CD4-positive, alpha-beta T cell treated with Interleukin-21 for 1 hour (primary cell): ENCODE measurements at places on chromosomes 1 and 21.
A peak's percentile ranks its signal among the peaks of the same experiment; 100 is the strongest.

- no peak for DNase-seq
Observed at GRCh38 chr1:172822886-172823285, 164.0 kb downstream of the FASLG start.

DNA sequence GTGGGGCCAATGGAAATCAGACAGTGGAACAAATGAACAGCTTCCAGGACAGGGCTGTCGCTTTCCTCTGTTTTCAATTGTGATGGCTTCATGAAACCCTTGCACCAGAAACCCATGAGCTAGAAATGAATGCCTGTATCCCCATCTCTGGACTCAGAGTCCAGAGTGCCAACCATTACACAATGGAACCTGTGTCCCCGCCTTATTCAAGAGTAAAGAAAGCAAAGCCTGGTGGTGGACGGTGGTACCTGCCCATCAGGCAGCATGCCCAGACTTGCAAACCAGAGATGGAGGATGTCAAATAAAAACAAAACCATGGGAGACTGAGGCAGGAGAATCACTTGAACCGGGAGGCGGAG, 4.4 kb upstream of the CAPN2 start:
- DNase-seq: no peak

DNA sequence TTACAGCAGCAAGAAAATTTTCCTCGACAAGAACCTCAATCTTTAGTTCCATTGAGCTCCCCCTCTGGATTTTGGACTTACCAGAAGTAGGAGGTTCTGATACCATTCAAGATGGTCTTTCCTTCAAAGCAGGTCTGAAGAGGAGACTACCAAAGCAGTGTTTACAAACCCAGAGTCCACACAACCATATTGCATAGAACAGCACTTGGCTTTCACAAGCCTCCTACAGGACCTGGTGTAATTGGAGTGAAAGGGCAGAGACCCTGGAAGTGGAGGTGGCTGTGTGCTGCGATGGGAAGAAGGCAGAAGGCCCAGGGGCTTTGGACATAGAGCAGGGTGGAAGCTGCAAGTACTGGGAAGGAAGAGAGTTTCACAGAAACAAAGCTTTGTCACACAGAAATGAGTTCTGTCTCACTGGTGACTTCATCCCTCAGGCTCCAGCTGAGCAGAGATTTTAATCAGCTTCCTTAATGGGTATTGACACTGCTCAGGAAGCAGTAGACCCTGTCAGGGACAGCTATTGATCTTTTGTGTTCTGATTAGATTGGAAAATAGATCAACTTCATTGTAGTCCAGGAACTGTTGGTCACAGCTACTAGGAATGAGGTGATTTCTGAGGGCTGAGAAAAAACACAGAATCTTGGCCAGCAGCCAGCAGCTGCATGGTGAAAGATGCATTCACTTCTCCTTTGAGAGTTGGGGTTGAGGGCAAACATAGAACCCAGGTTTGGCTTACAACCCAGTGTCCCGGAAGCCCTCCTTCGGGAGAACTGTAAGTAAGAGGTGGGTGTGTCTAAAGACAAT, 124.0 kb downstream of the SYT2 start:
- no peak for DNase-seq

DNA sequence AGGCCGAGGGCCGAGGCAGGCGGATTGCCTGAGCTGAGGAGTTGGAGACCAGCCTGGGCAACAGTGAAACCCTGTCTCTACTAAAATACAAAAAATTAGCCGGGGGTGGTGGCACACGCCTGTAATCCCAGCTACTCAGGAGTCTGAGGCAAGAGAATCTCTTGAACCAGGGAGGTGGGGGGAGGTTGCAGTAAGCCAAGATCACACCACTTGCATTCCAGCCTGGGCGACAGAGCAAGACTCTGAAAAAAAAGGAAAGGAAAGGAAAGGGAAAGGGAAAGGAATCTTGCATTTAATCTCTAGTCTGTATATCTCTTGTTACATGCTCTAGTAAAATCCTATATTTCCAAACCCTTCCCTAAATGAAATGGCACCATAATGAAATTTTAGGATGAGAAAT, 328.3 kb upstream of the ADGRL2 start:
- DNase-seq: no peak

- DNase-seq: no peak
Observed at GRCh38 chr1:26971590-26971989, 11.3 kb upstream of the KDF1 start.

DNA sequence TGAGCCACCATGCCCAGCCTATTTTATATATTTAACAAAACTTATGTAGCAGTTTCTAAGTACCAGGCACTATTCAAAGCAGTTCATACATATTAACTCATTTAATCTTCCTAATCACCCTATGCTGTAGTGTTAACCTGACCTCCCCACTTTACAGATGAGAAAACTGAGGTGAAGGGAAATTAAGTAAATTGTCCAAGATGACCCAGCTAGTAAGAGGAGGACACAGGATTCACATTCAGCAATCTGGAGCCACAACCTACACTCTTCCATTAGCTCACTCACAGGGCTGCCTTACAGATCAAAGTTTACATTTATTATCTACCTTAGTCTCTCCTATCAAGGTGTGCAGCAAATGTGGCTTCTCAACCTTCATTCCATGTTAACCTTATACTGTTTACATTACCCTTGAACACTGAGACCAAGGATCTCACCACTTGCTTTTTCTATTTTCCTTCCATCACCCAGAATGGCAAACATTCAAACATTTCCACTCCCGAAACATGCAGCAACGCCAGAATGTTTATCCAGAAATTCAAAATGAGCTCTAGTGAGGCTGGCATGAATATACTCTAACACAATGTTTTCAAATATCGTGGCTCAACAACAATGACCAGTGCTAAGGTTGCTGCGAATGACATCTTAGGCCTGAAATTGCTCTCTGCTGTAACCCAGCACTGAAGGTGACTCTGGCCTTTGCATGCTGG, 24.5 kb downstream of the HIVEP3 start:
- DNase-seq: no peak

DNA sequence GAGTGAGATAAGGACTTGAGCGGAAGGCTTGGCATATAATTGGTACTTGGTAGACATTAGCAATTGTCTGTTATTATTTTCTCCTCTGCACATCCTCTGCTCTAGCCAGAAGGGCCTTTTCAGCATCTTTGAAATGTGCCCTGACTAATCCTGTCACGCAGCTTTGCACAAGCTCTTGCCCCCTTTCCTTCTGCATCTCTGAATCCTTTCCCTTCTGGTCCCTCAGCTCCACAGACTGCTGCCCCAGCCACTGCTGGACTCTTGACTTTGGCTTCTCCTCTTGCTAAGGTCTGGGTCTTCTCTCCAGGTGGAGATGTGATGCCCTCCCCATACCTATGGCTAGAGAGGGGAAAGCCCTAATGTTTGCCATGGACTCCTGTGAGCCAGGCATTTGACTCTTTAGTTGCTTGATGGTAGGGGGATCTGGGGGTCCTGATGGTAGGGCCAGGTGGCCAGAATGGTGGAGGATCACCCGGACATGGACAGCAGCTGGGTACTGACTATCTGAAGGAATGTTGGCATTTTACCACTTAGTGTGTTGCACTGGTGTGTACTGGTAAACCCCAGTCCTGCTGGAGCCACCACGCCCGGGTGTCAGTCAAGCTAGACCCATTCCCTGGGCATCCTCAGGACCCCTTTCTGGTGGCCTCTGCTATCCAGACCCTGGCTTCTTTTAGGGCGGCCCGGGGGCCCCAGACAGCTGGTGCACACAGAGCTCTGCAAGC, 4.4 kb downstream of the HPCA start:
- DNase-seq: no peak

DNA sequence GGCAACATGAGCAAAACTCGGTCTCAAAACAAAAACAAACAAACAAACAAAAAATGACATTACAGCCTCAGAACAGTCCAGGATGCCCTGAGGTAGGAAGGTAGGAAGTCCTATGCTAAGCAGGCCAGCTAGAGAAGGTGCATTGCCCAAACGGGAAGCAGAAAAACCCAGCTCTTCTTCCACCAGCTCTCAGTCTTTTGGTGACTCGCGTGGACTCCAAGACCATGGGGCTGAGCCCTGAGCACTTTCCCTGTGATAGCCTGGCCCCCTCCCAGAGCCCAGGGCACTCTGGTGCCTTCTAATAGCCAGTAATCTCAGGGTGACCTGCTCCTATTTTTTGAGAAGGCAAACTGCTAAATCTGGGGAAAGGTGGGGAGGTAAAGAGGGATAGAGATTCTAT, 16.1 kb downstream of the PHLDA3 start:
- no peak for DNase-seq

DNA sequence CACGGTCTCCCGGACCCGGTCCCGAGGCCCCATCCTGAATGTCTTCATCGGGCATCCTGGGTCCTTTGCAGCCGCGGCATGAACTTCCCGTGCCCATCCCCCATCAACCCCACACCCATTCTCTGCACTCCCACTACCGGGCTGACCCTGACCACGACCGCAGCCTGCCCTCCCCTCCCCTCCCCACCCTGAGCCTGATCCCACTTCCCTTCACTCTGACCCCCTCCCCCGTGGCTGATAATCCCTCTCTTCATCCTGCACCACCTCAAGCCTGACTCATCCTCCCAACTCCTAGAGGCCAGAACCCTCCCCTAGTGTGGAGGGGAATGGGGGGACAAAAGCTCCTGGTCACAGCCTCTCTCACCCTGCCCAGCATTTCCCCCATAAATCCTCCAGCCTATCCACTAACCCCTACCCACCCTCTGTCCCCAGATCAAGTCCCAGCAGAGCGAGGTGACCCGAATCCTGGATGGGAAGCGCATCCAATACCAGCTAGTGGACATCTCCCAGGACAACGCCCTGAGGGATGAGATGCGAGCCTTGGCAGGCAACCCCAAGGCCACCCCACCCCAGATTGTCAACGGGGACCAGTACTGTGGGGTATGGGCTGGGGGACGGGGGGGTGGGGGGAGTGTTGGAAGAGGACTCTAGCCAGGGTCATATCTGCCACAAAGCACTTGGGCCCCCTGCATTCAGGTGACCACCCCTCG, 602 bp downstream of the SH3BGRL3 start:
- DNase-seq: peak; percentile 28

GRCh38 chr1:199042193-199042592, 403.4 kb downstream of the PTPRC start:
- DNase-seq: no peak

DNA sequence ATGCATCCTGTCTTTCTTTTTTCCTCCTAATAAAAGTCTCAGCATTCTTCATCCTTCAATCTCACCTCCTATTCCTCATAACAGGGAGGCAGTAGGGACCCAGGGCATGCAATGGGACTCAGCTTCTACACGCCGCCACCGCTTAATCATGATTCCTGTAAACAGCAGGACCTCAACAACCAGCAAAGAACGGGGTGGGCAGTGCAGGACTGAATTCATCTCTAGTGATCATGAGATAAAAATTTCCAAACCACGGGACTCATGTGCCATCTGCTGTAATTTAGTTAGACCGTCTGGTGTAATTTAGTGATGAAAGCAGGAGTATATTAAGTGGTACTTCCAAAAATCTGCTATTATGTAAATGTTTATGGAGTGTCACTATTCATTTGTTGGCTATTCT, 5.4 kb downstream of the PRAMEF12 start:
- no peak for DNase-seq

DNA sequence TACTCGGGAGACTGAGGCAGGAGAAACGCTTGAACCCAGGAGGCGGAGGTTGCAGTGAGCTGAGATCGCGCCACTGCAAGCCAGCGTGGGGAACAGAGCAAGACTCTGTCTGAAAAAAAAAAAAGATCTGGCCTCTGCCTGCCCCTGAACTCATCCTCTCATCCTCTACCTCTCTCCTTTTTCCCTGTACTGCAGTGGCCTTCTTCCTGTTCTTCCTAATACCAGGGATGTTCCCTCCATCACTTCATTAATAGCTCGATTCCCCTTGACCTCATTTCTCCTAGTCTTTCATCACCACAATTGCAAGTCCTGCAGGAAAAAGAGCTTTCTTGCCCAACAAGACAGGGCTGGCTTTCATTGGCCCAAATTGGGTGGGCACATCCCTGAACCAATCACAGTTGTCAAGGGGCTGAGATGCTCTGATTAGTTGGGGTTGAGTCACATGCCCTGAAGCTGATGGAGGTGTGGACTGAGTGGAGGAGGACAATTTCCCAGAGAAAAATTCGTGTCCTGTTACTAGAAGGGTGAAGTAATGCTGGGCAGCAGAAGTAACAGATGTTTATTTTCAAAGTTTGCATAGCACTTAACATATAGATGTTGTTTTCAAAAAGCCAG, 86.8 kb upstream of the PUM1 start:
- DNase-seq: no peak

DNA sequence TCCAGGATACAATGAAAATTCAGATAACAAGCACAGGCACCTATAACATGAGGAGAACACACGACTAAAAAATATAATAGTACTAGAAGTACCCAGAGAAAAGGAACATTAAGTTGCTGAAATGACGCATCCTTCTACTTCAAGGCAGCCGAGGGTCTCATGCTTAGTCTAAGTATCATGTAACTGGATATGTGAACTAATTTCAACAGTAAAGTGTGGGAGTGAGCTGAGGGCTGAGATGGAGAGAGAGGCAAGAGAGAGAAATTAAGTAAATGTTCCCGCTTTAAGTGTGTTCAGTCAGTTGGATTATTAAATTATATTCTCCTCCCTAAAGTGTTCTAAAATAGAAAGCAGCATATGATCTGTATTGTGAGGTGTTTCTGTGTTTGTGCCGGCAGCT, 152.2 kb upstream of the KRTAP19-8 start:
- DNase-seq: no peak

DNA sequence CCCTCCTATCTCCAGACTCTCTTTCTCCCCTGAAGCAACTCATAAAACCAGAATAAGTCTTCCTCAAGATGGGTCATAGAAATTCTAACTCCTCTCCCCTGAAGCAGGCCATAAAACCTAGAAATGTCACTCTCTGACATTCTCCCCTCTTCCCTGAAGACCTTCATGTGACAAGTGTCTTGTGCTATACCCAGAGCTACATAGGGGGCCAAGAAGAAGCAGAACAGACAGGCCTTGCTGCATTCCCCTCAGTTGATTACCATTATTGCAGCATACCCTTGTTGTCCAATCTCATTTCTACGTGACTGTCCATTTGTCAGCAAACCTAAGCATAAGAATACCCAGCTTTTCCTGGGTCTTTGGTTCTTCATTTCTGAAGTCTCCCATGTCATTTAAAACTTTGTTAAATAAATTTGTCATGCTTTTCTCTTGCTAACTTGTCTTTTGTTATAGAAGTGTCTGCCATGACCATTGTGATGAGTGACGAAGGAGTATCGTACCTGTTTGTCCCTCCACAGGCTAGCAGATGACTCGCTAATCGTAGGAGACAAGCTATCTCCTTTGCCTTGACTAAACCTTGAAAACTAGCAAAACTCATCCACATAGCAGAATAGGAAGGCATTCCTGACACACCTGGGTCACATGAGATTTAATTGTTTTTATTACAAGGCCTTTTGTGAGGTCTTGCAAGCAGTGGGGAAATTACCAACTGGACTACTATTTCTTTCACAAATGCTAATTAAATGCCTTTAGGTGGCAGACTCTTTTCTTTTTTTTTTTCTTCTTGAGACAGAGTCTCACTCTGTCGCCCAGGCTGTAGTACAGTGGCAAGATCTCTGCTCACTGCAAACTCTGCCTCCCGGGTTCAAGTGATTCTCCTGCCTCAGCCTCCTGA, 39.4 kb upstream of the ZNF326 start:
- no peak for DNase-seq

- no peak for DNase-seq
Observed at GRCh38 chr1:58155418-58156123, 391.0 kb downstream of the OMA1 start.

- peak; percentile 67 for DNase-seq
Observed at GRCh38 chr1:8987881-8988617, 38.2 kb downstream of the SLC2A7 start.
